ENCODE measurements at places on chromosomes 7 and 10.
A peak's percentile ranks its signal among the peaks of the same experiment; 100 is the strongest.

DNA sequence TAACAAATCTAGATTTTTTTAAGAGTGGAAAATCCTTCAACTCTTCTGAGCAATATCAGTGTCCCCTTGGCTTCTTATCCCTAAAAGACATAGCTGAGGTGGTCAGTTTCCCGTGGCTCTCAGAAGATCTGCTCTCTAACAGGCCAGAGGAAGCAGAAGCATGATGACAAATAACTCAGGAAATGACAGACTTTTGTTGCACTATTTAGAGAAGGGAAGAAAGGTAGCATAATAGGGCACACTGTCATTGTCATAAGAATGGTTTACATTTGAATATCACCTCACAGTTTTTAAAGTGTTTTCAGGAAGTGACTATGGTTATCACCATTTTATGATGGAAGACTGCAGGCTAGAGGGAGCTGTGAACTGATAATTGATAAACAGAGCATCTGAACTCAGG, 33.6 kb upstream of the RAPGEF5 start:
- no peak for DNase-seq

DNA sequence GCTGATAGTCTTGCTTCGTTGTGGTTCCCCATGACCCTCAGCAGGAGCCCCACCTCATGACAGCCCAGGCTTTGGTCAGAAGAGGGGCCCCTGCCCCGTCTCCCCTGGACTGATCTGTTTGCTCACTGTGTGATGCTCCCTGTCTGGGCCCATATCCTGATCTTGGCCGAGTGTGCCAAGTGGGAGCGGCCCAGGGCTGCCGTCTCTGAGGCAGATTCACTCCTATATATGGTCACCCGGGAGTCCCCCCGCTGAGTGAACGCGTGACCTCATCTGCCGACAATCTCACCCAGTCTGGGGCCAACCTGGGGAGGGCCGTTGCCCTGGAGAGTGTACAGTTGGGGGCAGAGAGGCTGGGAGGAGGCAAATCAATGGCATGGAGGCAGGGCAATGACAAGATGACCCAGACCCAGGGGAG, 34.5 kb downstream of the PPIF start:
- DNase-seq, result peak; percentile 90

GRCh38 chr7:80145780-80146422, 11.3 kb downstream of the GNAI1 start:
- peak; percentile 13 for DNase-seq

DNA sequence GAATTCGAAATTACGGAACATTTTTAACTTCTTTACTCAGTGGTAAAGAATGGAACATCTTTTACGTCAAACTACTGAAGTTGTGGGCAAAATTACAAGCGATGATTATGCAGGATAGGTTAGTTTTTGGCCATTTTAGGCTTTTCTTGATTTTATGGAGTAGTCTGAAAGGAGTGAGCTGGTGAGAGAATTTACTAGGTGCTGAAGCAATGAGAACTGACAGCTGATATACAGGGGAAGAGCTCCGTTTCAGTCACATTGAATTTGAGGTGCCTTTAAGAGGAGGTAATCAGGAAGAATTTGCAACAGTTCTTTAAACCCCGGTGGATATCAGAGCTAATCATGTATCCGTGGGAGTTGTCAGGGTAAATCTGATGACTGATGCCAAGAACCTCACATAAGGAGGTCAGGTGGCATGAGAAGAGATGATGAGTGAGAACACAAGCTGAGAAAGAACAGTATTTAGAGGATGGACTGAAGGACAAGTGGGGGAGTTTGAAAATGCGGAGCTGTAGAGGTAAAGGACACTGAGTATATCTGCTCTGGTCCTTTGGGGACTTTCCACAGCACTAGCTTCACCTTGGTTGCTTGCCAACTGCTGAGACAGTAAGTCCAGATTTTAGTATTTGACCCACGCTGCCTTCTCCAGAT, 104.3 kb downstream of the AHR start:
- DNase-seq, result no peak

DNA sequence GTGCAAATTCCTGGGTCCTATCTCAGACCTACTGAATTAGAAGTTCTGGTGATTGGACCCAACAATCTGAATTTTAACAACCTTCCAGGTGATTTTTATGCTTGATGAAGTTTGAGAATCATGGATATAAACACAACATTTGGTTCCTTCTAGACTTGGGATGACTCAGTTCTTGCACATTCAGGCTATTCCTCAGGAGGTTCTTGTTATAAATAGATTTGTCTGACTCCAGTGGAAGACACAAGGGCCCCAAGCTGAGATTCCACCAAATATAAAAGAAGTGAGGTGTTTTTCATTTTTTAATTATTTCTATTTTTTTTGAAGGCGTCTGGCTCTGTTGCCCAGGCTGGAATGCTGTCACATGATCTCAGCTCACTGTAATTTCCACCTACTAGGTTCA, 9.4 kb upstream of the TAS2R16 start:
- no peak for DNase-seq

GRCh38 chr10:26628395-26628794, 69.1 kb upstream of the PDSS1 start:
- DNase-seq, result no peak

DNA sequence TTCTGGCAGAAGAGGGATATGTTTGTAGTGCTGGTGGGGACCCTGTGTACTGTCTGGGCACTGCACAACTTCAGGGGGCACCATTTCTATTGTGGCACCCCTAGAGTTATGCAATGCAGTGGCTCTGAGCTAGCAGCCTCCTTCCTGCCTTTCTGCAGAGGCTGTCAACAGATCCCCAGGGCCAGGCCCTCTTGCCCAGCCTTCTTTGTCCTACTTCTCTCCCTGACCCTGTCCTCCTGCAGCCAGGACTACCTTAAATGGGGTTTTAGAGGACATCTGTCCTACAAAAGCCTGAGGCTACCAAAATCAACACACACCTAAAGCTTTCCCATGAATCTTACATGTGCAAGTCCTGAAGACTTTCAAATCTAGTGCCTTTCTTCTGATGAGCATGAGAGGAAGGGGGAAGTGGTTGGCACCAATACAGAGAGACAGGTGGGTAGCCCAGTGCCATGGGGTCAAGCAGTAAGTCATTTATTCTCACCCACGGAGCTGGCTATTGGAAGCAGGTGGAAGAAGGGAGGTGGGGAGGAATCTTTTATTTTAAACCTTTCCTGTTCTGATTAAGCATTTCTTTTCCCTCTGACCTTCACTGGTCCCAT, 2.4 kb downstream of the SPOCK2 start:
- no peak for DNase-seq

DNA sequence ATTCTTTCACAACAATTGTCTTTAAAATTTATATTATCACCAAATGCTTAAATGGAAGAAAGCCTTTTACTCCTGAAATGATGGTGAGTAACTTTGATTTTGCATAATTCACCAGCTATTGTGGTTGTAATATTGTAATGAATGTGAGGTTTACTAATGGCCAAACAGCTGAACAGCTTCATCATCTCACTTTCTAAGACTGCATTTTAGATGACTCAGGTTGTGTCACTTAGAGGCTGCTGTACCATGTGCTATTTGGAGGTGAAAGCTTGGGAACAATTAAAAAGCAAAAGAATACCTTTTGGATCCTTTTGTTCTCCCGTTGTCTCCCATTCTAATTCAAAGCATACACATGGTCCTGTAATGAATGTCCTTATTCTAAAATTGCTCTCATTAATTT, 604.0 kb upstream of the PFKP start:
- no peak for DNase-seq

DNA sequence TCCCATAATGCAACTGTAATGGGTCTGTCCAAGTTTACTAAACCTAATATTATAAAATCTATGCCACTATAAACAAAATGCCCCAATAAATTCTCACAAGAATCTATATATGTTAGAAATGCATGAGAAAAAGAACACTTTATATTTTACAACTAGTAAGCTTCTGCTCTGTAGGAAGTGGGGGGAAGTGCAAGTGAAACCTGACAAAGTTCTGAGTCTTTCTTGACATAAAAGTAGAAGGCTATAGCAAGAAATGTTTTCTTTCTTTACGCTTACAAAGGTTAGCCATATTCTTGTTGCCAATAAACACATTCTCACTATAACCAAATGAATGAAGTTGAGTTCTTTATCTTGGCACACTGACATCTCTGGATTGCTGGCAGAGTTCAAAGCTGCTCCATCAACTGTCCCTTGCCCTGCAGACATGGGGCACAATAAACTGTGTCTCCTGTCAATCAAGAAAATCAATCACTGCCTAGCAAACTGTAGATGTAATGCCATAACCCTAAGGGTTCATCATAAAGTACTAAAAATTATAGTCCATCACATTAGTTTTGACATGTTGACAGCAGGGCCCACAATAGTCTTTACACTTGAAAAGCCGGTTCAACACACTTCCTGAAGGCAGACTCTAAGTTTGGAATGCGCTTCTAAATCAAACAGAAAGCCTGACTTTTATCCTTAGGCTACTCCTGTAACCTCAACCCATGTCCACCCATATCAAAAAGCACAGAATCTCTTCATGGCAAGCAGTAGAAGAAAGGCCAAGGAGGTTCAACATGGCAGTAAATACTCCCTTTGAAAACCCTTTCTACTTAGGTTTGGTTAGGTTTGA, 58.6 kb downstream of the TPK1 start:
- DNase-seq, result no peak

DNA sequence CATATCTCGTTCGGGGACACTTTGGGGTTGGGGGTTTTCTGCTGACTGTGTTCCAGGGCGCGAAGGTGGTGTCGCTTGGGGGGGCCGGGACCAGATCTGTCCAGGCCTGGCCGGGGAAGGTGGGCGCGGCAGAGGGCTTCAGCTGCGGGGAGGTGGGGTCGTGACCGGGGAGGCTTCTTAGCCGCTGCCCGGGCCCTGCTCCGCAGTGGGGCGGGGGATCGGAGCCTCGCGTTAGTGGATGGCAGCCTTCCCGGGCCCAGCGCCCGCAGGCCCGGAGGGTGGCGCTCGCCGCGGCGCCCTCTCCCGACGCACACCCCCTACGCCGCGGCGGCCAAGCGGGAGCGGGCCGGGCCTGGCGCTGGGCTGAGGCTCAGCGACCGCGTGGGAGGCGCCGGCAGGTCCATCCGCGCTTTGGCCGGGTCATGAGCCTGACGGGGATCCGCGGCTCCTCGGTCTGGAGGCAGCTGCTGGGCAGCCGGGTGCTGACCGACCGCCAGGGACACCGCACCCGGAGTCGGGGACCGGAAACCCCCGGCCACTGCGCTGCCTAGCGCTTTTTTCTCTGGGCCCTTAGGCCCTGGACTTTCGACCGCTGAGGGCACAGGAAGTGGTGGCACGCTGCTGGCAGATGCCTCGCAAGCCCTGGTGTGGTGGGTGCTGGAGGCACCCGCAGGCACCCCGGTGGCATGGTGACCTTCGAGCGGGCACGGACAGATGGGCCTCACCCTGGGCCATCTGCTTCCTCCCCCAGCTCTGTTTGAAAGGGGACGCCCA, 1.2 kb downstream of the AGAP3 start:
- peak; percentile 85 for DNase-seq

- no peak for DNase-seq
These were observed 35.1 kb downstream of the ZNF438 start for GRCh38 chr10:30996481-30997005.

DNA sequence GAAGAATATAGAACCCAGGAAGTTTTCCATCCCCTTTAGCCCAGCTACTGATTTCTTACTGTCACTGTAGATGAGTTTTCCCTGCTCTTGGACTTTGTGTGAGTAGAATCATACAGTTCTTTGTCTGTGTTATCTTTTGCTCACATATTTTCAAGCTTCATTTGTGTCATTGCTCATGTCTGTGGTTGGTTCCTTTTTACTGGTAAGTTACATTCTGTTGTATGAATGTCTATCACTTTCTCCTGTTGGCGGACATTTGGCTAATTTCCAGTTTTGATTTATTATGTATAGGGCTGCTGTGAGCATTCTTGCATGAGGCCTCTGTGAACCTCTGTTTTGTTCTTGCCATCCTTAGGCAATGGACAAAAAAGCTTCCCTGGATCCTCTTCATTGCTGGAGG, 5.3 kb downstream of the GLRX3 start:
- no peak for DNase-seq

GRCh38 chr7:29611941-29612544, 48.4 kb downstream of the PRR15 start:
- DNase-seq, result no peak

DNA sequence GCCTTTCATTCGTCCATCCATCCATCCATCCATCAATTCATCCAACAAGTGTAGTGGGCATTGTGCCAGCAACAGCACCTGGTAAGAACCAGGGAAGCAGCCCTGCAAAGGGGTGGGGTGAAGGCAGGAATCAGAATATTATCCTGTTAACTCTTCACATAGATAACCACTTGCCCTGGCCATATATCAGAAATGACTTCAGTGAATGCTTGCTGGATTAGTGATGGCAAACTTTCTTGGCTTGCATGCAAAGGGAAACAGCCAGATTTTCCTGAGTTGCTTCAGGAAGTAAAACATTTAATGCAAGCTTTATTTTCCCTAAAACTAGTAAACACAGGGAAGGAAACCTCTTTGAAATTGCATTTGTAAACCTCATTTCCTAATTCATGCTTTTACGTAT, 743 bp downstream of the OR2A5 start:
- no peak for DNase-seq
